Left lobe of liver (tissue), 2 donors: ENCODE measurements at places on chromosomes 2 and 18. TPM values are rescaled to one million over a fixed set of nuclear protein-coding genes. Genes with fewer than 3 reads are reported as not detected.

The CRACDL gene
- 0.30 TPM for total RNA-seq

- no peak for DNase-seq
Observed at GRCh38 chr2:9286554-9287399, 80.2 kb downstream of the ASAP2 start.

- no peak for DNase-seq
Observed at GRCh38 chr2:172096626-172097547, 5.8 kb downstream of the DLX2 start.

DNA sequence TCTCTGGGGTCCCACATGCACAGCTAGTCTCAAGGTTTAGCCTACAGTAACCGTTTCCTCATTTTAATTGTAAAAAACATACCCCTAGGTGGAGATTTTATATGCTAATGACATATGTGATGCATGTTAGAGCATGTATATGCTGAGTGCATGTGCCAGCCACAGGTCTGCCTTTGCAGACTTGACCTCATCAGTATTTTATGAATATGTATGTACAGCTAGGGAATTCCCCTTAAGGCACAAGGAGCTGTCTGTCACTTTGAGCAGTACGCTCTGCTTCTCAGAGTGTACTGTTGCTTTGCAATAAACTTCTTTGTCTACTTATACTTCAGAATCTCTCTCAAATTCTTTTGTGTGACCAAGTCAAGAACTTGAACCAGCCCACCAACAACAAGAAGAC lies 131.2 kb upstream of the ERBB4 start:
- DNase-seq: no peak

The CAVIN2 gene
- total RNA-seq: 8.6 TPM
